ENCODE measurements at places on chromosomes 6 and 20.
A peak's percentile ranks its signal among the peaks of the same experiment; 100 is the strongest.

GRCh38 chr6:146905181-146905704, 299.0 kb upstream of the STXBP5 start:
- peak; percentile 45 for DNase-seq

DNA sequence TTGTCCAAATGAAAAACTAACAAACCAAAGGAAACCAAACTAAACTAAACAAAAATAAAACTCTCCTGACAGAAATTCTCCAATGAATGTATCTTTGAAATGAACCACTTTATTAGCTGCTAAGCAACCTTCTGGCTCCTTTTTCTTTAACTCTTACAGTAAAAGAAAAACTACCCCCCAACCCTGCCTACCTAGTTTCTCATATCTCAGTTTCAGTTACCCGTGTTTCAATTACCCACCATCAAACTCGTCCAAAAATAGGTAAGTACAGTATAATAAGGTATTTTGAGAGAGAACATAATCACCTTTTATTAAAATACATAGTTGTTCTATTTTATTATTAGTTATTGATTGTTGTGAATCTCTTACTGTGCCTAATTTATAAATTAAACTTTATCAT, 177.4 kb upstream of the THEMIS start:
- no peak for DNase-seq

- DNase-seq, result no peak
Measured at GRCh38 chr20:56285496-56285895, 37.0 kb downstream of the MC3R start.

- DNase-seq, result no peak
Measured at GRCh38 chr6:82612475-82613039, 248.9 kb downstream of the TPBG start.

DNA sequence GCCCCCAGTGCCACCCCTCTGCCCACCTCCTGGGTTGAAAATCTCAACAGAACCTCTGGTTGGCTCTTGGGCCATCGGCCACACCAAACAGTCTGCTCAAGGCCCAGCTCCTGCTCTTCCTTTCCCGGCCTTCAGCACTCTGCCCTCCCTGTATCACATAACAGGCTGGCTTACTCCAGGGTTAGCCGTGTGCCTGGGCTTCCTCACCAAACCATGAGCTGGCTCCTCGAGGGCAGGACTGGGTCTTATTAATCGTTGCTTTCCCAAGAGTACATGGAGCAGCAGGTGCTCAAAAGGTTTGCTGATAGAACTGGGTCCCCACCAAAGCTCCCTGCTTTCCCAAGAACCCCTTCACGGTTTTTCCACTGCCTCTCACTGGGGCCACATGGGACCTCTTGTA, 12.7 kb upstream of the FAM83C start:
- DNase-seq, result no peak

DNA sequence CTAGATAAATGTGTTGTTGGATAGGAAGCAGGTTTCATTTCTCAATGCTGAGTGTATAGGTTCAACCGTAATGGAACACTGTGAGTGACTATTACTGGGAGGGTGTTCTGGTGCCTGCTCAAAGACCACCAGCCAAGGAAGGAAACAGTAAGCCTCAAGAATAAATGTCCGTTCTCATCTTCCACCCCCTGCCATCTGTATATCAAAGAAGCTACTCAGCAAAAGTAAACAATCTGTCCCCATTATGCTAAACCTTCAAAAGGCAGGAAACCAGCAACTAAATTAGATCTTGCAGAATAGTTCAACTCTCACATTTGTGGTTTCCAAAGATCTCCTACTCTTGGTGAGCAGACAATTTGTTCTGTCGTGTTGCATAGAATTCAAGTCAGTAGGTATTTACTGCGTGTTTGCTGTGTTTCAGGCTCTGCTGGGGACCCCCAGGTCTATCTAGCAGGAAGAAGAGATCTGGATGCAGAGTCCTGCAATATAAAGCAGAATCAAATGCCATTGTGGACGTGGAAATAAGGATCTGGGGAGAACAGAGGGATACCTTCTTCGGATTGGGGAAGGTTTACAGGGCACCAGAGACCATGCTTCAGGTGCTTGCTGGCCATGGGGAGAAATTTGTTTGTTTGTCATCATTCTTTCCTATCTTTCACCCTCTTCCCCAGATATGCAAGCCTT, 87.3 kb downstream of the SCML4 start:
- DNase-seq, result no peak

GRCh38 chr6:1590580-1590979, 19.1 kb upstream of the FOXC1 start:
- DNase-seq, result no peak

Data from BJ (cell line).